ENCODE measurements at places on chromosomes 5 and 9. TPM values are rescaled to one million over a fixed set of nuclear protein-coding genes. Genes with fewer than 3 reads are reported as not detected.

The LHX3 gene
- not detected for total RNA-seq

The ABLIM3 gene
- 7.3 TPM for total RNA-seq

The LCNL1 gene
- 0.13 TPM for total RNA-seq

The WDR31 gene
- total RNA-seq = 1.4 TPM

The CCDC183 gene
- 17.7 TPM for total RNA-seq

- no peaks in the 10 kb centered on the region for H3K27me3 ChIP-seq
- no peak overlapping the region for H3K4me3 ChIP-seq
- no peaks in the 10 kb centered on the region for H3K4me1 ChIP-seq
- H3K36me3 ChIP-seq = no peaks in the 10 kb centered on the region
- H3K27ac ChIP-seq = no peak overlapping the region
Observed at GRCh38 chr5:156907667-156908066, 55.4 kb downstream of the TIMD4 start.

DNA sequence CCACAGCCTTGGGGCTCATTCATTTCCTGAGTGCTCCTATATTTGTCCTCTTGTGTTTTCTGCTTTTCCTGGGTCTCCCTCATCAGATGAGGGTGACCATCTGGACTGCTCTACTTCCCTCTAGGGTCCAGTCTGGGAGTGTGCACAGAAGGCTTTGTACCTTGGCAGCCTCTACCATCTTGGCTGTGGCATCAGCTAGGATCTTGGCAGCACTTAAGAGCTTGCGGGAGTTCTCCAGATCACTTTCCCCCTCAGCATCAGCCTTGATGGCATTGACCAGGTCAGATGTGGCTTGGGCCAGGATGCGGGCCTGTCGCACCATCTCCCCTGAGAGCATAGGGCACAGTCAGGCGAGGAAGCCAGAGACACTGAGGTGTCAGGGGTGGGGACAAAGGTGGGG, 15.8 kb downstream of the TLN1 start:
- H3K4me1 ChIP-seq = no peaks in the 10 kb centered on the region
- no peak overlapping the region for H3K27ac ChIP-seq
- H3K4me3 ChIP-seq = no peak overlapping the region

- no peaks in the 10 kb centered on the region for H3K36me3 ChIP-seq
- no peak overlapping the region for H3K4me3 ChIP-seq
- no peaks in the 10 kb centered on the region for H3K27me3 ChIP-seq
Observed at GRCh38 chr9:117122102-117122501, 292.8 kb downstream of the ASTN2 start.

- no peak for DNase-seq
- H3K4me3 ChIP-seq = no peak overlapping the region
- no peaks in the 10 kb centered on the region for H3K27me3 ChIP-seq
- H3K36me3 ChIP-seq = no peaks in the 10 kb centered on the region
- H3K27ac ChIP-seq = no peak overlapping the region
- H3K4me1 ChIP-seq = peaks cover 8% of the 10 kb centered on the region
Observed at GRCh38 chr5:13708432-13708831, 236.1 kb downstream of the DNAH5 start.

DNA sequence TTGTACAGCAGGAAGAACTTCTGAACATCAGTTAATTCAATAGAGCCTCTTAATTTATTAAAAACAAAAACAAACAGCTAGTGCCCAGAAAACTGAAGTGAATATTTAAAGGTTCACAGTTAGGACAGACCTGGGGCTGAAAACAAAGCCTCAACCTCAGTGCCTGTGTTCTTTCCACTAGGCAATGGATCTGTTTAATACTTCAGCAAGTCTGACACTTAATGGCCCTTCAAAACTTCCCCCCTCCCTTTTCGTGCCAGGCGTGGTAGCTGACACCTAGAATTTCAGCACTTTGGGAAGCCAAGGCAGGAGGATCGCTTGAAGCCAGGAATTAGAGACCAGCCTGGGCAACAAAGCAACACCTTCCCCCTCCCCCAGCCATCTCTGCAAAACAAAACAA, 54.5 kb upstream of the IFNK start:
- no peaks in the 10 kb centered on the region for H3K27me3 ChIP-seq
- no peaks in the 10 kb centered on the region for H3K36me3 ChIP-seq
- peaks cover 18% of the 10 kb centered on the region for H3K4me1 ChIP-seq
- no peak for DNase-seq
- no peak overlapping the region for H3K4me3 ChIP-seq

- H3K27me3 ChIP-seq = no peaks in the 10 kb centered on the region
- H3K36me3 ChIP-seq = no peaks in the 10 kb centered on the region
- no peak for DNase-seq
- H3K27ac ChIP-seq = no peak overlapping the region
- no peak overlapping the region for H3K4me3 ChIP-seq
Observed at GRCh38 chr5:17151686-17152085, 65.7 kb upstream of the BASP1 start.

- peaks cover 17% of the 10 kb centered on the region for H3K4me1 ChIP-seq
- peak overlapping the region; percentile 87 for H3K27ac ChIP-seq
- H3K27me3 ChIP-seq = no peaks in the 10 kb centered on the region
- no peak for DNase-seq
- H3K36me3 ChIP-seq = no peaks in the 10 kb centered on the region
Observed at GRCh38 chr9:101442736-101443135, 7.2 kb upstream of the ALDOB start.

- H3K27ac ChIP-seq = peak overlapping the region; percentile 61
- no peak overlapping the region for H3K4me3 ChIP-seq
- H3K4me1 ChIP-seq = peaks cover 55% of the 10 kb centered on the region
- H3K27me3 ChIP-seq = no peaks in the 10 kb centered on the region
- H3K36me3 ChIP-seq = no peaks in the 10 kb centered on the region
- peak; percentile 38 for DNase-seq
Observed at GRCh38 chr5:14450018-14450524, 131.5 kb upstream of the OTULINL start.

DNA sequence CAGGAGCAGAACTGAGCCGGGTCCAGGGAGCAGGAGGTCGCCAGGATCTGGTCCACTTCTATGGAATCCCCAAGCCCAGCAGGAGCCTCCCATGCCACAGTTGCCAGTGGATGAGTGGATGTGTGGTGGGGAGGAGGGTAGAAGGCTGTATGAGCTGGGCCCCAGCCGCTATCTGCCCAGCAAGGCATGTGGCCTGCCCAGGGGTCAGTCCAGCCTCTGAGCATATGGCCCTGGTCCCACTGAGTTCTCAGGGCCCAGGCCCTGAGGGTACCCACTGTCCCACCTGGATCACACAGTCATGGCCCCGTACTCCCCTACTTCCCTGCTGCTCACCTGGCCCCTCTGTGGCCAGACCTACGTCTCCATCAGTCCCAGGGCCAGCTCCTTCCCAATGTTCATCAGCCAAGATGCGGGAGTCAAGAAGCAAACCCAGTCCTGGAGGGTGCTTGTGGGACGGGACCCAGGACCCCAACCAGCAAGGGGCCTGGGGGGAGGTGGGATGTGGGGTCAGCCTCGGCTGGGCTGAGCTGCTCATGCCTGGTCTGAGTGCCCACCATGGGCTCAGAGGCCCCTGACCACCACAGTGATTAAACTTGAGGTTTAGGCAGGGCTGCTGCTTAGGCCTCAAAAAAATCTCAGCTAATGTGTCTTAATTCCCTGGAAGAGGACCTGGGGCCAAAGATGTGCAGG, 152.7 kb downstream of the COL23A1 start:
- peaks cover 7% of the 10 kb centered on the region for H3K4me1 ChIP-seq
- H3K27ac ChIP-seq = no peak overlapping the region
- no peak overlapping the region for H3K4me3 ChIP-seq
- no peaks in the 10 kb centered on the region for H3K36me3 ChIP-seq
- no peaks in the 10 kb centered on the region for H3K27me3 ChIP-seq

DNA sequence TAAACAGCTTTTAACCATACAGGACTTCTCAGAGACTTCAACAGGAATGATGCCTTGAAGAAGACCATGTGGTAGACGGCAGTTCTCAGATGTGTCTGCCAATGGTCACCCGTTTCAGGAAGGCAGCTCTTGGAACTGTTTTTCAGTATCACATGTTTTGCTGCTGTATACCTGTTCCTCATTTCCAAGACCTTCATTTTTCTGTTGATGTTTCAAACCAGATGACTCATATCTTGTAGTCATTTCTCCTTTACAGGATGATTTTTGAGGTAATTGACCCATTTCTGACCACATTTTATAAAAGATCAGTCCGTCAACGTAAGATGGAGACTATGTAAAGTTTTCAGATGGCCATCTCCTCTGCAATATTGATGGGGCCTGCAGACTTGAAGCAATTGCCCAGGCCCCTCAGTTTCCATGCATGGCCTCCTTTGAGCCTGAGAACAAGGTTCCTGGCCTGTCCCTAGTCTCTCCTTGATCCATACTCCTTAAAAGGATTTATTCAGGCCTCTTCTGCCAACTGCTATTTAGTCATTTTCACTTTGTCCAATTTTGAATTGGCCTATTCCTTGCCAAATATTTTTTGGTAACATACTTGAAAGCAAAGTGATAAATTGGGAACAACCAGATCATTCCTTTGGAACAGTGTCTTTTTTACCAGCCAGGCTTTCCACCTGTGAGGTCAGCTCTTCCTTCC, 128.6 kb downstream of the PDZD2 start:
- no peaks in the 10 kb centered on the region for H3K4me1 ChIP-seq
- no peak overlapping the region for H3K4me3 ChIP-seq
- peaks cover 5% of the 10 kb centered on the region for H3K27me3 ChIP-seq
- no peaks in the 10 kb centered on the region for H3K36me3 ChIP-seq
- no peak for DNase-seq
- no peak overlapping the region for H3K27ac ChIP-seq

DNA sequence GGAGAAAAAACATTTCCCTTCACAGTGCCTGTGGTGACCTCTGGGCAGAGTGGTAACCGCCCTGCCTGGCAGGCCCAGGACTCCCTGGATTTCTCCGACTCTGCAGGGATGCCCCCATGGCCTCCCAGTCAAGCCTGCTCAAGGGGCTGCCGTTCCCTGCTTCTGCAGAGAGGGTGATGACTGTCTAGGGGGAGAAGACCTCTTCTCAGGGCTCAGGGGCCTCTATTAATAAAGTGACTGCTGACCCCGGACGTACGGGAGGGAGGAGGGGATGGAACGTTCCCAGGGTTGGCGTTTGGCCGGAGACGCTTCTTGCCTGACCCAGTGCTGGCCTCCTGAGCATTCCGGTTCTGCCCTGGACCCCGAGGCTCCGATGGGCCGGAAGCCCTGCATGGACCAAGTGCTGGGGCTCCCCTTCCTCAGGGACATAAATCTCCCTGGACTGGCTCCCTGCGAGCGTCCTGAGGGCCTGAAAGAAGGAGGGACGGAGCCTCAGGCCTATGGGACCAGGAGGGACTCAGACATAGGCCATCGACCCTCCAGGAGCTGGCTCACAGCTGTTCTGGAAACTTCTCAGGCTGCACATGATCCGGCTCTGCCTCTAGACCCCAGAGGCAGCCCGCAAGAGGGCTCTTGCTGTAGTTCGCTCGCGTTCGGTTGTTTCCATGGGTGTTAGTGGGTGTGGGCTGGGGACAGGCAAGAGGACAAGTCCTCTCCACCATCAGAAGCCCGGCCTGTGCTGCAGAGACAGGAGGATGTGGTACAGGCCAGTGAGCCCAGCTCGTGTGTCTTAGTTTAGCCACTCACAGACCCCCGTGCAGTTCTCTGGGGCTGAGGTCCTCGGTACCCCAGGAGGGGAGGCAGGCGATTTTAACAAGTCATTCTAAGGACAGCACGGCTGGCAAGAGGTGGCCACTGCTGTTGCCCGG, 8.1 kb upstream of the RNU6ATAC start:
- no peak overlapping the region for H3K27ac ChIP-seq
- H3K4me3 ChIP-seq = no peak overlapping the region
- no peaks in the 10 kb centered on the region for H3K27me3 ChIP-seq
- H3K4me1 ChIP-seq = peaks cover 8% of the 10 kb centered on the region
- no peak for DNase-seq

- peak; percentile 48 for DNase-seq
- no peaks in the 10 kb centered on the region for H3K4me1 ChIP-seq
- H3K36me3 ChIP-seq = no peaks in the 10 kb centered on the region
Observed at GRCh38 chr5:25414742-25415141, 770.0 kb upstream of the CDH10 start.

Data from hepatocyte (in vitro differentiated cells).